Activated T-helper 1 cell treated with anti-CD3 and anti-CD28 coated beads, Interleukin-12 subunit alpha, Interleukin-12 subunit beta, Interleukin-2, Interleukin-4 antibody, amounts not matched to agents 30 ng/mL and 10 ng/mL and 1 ng/mL, durations not matched to agents 14 hours and 24 hours and 36 hours (primary cell): ENCODE measurements at places on chromosomes 12 and 14. TPM values are rescaled to one million over a fixed set of nuclear protein-coding genes. Genes with fewer than 3 reads are reported as not detected.

Gene CD27
- total RNA-seq, result 82.1 and 82.3 TPM in 2 replicates

Gene MIP
- total RNA-seq, result not detected in 2 replicates

Gene MFAP5
- not detected in 2 replicates for total RNA-seq

Gene AICDA
- not detected in 2 replicates for total RNA-seq

Gene GPD1
- 0.29 and 0.88 TPM in 2 replicates for total RNA-seq

Gene CLIP1
- 64.1 and 71.9 TPM in 2 replicates for total RNA-seq

Gene TPPP2
- not detected in 2 replicates for total RNA-seq

Gene GOLGA5
- total RNA-seq, result 22.2 and 22.6 TPM in 2 replicates

Gene HCAR1
- total RNA-seq, result 7.6 and 8.6 TPM in 2 replicates

Gene ATP23
- 7.3 and 8.7 TPM in 2 replicates for total RNA-seq

Gene C12orf54
- not detected in 2 replicates for total RNA-seq

Gene TRPV4
- not detected in 2 replicates for total RNA-seq

Gene MYRFL
- not detected in 2 replicates for total RNA-seq

Gene AGAP2
- total RNA-seq, result 31.5 and 33.4 TPM in 2 replicates

Gene PROX2
- not detected in 2 replicates for total RNA-seq

Gene CELA1
- total RNA-seq, result not detected in 2 replicates

Gene FAM90A1
- total RNA-seq, result 0.15 and 0.36 TPM in 2 replicates

Gene PPP4R4
- 2.2 and 2.4 TPM in 2 replicates for total RNA-seq

Gene TCTN1
- 7.6 and 8.8 TPM in 2 replicates for total RNA-seq

Gene ADCK1
- total RNA-seq, result 3.9 and 5.4 TPM in 2 replicates

Gene ASIC1
- 10.2 and 11.2 TPM in 2 replicates for total RNA-seq

Gene KIF26A
- 0.05 and 0.17 TPM in 2 replicates for total RNA-seq

Gene METTL3
- 75.1 and 77.7 TPM in 2 replicates for total RNA-seq

Gene BDKRB2
- not detected in 2 replicates for total RNA-seq

Gene ENDOU
- total RNA-seq, result not detected in 2 replicates

Gene SOAT2
- total RNA-seq, result not detected in 2 replicates

Gene ARMH4
- total RNA-seq, result not detected in 2 replicates

Gene MIPOL1
- total RNA-seq, result not detected in 2 replicates

Gene C12orf50
- total RNA-seq, result 0.07 TPM in 1 of 2 replicates, not detected in the other

Gene SERPINA9
- total RNA-seq, result not detected in 2 replicates

Gene PLD4
- 0.10 and 0.21 TPM in 2 replicates for total RNA-seq

Gene NPC2
- 8.2 and 8.6 TPM in 2 replicates for total RNA-seq

Gene CPSF6
- total RNA-seq, result 114 and 115 TPM in 2 replicates

Gene CLEC14A
- total RNA-seq, result not detected in 2 replicates

Gene C2CD5
- total RNA-seq, result 30.0 and 35.5 TPM in 2 replicates

Gene CIT
- total RNA-seq, result 36.6 and 40.3 TPM in 2 replicates

Gene CCDC177
- 0.08 TPM in 1 of 2 replicates, not detected in the other for total RNA-seq

Gene DHRS2
- 1.6 and 3.0 TPM in 2 replicates for total RNA-seq

Gene AKAP6
- total RNA-seq, result 0.21 and 0.59 TPM in 2 replicates

Gene GALNT6
- 11.9 and 12.4 TPM in 2 replicates for total RNA-seq

Gene RNASE3
- total RNA-seq, result not detected in 2 replicates

Gene AKAP5
- 1.1 and 1.5 TPM in 2 replicates for total RNA-seq

Gene NUDT14
- total RNA-seq, result 8.5 and 10.9 TPM in 2 replicates

Gene NKX2-1
- not detected in 2 replicates for total RNA-seq

Gene TMBIM4
- total RNA-seq, result 58.6 and 61.9 TPM in 2 replicates

Gene LAG3
- 268 and 275 TPM in 2 replicates for total RNA-seq
